ENCODE measurements at places on chromosomes 2 and 18.
A peak's percentile ranks its signal among the peaks of the same experiment; 100 is the strongest.

DNA sequence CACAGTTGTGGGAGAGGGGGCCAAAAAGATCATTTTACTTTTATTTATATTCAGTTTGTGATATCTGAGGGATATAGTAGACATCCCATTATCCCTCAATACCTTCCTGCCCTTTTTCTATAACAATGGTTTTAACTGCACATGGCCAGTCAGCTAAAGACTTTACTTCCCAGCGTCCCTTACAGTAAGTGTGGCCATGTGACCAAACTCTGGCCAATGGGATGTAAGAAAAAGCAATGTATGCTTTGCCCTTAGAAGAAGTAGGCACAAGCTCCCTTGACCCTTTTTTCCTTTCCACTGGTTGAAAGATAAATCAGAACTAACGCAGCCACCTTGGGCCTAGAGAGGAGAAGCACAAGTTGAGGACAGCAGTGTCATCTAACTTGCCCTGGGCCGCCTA is 44.6 kb upstream of the LRPPRC start:
- DNase-seq = no peak

DNA sequence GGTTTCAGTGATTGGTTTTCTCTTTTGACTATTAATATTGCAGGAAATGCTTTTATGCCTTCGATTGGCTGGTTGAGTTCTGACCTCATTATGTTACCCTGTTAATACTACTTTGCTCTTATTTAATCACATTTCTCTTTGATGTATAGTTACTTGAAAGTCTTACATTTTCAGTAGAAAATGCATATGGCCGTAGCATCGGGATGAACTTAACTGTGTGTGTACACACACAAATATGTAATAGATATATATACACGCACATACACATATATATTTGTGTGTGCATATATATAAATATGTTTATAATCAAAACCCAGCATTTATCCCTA is 1.6 kb downstream of the EPC2 start:
- DNase-seq = no peak

DNA sequence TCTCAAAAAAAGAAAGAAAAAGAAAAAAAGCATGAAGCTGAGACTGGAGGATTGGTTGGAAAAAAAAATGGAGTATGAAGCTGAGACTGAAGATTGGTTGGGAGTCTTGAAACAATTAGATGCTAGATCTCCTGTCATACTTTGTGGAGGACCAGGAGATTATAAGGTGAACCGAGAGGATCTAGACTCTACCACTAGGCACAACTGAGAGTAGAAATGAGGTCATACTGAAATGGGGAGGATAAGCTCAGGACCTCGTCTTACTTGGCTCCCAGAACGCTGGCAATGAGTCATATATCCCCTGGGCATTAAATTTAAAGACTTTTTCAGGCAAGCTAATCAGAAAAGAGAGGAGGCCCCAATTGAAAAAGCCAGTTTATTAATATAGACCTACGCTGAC is 3.3 kb upstream of the ORC2 start:
- DNase-seq = no peak

DNA sequence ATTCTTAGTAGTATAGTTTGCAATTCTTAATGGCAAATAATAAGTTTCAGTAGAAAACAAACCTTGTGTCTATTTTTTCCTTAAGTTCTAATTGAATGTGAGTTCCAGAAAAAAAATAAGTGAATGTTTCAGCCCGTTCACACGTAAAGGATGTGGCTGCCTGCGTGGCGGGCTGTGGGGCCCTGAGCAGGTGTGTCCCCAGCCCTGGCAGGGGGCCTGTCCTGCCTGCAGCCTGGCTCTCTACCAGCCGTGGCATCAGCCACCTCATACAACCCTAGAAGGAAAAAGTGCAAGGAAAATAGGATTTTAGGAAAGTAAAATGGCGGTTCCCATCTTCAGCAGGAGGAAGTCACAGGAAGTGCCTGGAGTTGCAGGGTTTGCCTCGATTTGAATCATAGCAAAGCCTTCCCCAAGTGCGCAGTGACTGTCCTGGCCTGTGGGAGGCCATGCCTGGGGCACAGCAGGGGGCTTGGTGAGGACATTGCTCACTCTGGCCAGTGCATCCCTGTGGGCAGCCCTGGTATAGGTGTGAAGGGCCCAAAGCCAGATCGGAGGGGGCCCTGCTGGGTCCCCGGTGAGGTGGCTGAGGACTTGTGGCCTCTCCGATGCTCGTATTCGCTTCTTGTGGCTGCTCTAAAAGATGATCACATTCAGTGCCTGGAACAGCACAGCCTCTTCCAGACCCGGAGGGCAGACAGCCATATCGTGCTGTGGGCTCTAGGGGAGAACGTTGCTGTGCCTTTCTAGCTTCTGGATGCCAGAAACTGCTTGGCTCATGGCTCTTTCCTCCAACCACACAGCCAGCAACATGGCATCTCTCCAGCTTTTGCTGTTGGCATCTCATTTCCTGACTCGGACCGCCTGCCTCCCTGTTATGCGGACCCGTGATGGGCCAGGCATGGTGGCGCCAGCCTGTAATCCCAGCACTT is 12.6 kb downstream of the DTYMK start:
- no peak for DNase-seq

GRCh38 chr2:162328424-162329157 is 10.1 kb upstream of the IFIH1 start:
- DNase-seq = no peak

DNA sequence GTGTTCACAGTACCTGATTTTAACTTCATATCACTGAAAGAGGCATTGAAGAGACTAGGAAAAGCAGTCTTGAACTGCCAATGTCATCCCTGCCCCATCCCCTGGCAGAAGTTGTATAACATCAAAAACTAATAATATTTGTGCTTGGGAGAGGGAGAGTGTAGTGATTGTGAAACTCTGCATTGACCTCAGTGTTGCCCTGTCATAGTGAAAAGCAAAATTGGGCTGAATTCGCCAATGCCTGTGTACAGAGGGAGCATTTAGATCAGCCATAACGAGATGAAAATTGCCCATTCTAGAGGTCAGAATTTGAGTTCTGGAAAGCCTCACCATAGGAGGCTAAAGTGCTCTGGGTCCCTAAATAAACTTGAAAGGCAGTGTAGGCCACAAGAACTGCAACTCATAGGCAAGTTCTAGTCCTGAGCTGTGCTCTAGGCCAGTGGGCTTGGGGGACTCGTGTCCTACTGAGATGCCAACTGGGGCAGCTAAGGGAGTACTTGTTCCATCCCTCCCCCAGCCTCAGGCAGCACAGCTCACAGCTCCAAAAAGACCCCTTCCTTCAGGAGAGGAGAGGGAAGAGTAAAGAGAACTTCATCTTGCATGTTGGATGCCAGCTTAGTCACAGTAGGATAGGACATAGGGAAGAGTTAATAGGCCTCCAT is 855.6 kb downstream of the TSN start:
- DNase-seq = no peak

GRCh38 chr2:226020176-226020575 is 620.7 kb downstream of the NYAP2 start:
- no peak for DNase-seq

DNA sequence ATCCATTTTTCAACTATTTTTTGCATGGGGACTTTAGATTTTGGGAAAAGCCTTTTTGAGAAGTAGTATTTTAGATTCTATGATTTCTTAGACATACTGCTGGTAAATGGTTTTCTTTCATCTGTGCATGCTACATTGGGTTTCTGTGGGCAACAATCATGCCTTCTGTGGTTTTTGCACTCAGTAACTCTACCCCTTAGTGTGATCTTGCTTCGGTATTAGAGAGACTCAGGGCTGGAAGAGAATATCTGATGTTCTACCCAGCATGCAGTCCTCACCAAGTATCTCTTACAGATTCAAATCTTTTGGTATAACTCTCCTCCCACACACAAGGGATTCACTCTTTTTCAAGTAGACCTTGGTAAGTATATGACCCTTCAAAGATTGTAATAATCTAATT is 183.0 kb downstream of the PMAIP1 start:
- no peak for DNase-seq

DNA sequence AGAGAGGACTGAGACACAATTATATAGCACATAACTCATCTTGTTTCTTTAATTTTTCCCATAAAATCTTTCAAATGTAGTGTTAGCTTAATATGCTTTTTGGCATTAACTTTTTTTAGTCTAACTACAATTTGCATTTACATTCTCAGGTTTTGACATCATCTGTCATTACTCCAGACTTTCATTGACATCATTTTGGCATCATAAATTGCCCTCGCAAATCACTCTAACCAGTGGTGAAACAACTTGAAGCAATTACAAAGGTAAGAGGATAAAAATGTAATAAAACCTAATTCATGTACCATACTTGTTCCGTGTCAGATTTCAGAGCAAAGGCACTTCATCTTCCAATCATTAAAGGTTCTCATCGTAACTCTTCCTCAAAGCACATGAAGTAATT is 41.4 kb downstream of the RFX8 start:
- no peak for DNase-seq

GRCh38 chr2:190812506-190813294 is 67.9 kb upstream of the GLS start:
- DNase-seq = no peak

DNA sequence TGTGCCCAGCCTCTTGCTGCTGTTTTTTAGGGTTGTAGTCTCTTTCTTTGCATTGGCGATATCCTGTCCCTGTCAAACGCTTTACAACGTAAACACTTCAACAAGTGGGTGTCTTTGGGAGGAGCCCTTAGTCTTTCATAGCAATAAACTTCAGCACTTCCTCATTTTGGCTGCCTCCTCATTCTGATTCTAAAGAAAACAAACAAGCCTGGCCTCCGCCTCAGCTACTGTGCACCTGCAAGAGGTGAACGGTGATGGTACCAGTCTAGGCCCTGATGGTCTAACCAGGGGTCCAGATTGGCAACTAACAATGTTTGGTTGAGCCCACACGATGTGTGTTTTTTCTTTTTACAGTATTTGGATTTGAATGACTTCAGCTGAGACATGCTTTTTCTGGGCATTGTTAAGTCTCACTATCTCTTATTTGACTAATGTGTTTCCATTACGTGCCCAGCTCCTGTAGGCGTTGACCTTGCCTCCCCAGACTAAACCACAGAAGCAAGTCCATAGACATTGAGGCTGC is 53.2 kb upstream of the CUL3 start:
- peak; percentile 25 for DNase-seq

- DNase-seq = no peak
These were observed 51.0 kb downstream of the FAM168B start for GRCh38 chr2:131042148-131042775.

DNA sequence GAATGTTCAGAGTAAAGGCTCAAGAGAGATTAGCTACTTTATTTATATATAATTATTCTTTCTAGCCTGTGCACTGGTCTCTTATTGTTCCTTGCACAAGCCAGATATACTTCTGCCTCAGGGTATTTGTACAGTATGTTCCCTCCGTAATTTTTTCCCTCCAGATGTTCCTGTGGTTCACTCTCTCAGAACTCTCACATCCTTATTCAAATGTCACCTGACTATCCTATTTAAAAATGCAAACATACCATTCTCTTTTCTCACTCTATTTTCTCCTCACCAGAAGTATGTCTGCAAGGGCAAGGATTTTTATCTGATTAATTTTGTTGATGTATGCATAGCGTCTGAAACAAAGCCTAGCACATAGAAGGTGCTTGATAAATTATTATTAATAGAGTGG is 64.0 kb upstream of the CERS6 start:
- no peak for DNase-seq

DNA sequence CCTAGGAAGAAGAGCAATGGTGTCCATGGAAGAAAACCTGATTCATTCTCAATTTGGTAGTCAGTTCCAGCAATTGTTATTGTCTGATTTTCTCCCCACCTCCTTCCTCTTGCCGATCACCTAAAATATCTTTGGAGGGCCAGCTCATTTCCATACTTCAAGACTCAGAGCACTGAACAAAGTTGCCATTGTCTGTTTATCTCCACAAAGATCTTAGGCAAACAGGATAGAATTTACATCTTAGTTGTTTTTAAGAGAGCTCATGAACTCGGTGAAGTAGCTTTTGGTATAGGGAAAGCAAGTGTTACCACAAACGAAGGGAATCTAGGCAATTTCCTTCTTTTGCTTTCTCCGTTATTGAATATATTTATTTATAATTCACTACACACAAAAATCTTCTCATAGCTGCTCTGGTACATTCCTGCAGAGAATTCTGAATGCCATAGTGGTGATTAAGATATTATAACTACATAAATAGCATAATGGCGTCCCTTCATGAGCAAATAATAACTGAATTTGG is 41.5 kb upstream of the CHST9 start:
- no peak for DNase-seq

- DNase-seq = no peak
These were observed 99.3 kb upstream of the DNAJC10 start for GRCh38 chr2:182616471-182617393.

- no peak for DNase-seq
These were observed 154.2 kb upstream of the KYNU start for GRCh38 chr2:142723236-142723635.

GRCh38 chr2:31319406-31320175 is 85.6 kb downstream of the EHD3 start:
- DNase-seq = peak; percentile 36

GRCh38 chr2:26904839-26905238 is 56.9 kb downstream of the DPYSL5 start:
- no peak for DNase-seq

- no peak for DNase-seq
These were observed 176.7 kb downstream of the NRP2 start for GRCh38 chr2:205858881-205859441.

GRCh38 chr2:128428415-128428814 is 109.7 kb upstream of the HS6ST1 start:
- no peak for DNase-seq

DNA sequence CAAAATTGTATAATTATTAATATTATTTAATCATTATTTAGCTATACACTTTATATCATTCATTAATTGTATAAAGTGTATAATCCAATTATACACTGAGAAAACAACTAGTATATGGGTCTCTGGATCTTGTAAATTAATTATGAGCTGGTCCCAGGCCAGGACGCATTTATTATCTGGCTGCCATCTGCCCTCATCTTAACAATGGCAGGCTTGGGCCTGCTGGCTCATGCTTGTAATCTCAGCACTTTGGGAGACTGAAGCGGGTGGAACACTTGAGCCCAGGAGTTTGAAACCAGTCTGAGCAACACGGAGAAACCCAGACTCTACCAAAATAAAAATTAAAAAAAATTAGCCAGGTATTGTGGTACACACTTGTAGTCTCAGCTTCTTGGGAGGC is 502.2 kb upstream of the NRXN1 start:
- DNase-seq = no peak

- no peak for DNase-seq
These were observed 52.0 kb downstream of the TNP1 start for GRCh38 chr2:216807857-216808272.
